ENCODE measurements at places on chromosomes 5 and 9. TPM values are rescaled to one million over a fixed set of nuclear protein-coding genes. Genes with fewer than 3 reads are reported as not detected.

IL13 gene
- total RNA-seq = 0.20 TPM

SLC45A2 gene
- not detected for total RNA-seq

NCBP1 gene
- total RNA-seq = 37.2 TPM

FOXD4 gene
- not detected for total RNA-seq

CCDC112 gene
- total RNA-seq = 3.5 TPM

WDR5 gene
- total RNA-seq = 18.4 TPM

DNA sequence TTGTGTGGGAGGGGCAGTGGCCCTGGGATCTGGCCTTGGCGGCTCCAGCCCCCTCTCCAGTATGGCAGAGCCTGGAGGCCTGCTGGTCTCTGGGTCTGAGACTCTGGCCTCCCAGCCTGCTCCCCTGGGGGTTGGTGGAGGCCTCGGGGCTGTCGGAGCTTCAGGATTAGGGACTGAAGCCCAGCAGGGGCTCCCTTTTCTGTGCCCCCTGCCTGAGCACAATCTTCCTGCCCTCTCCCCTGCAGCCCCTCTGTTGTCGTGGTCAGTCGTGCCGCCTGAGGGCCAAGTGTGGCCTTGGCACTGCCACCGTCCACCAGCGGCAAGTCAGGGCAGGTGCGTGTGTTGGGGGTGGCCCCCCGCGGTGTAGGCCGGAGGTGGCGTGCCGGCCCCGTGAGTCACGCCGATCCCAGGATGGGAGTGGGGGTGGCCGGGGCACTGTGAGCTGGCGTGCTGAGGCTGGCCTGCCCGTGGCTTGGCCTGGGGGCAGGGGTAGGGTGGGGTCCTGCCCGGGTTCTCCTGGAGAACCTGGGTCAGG is 53.6 kb downstream of the RXRA start:
- peaks cover 30% of the 10 kb centered on the region for H3K4me1 ChIP-seq
- peaks cover 2% of the 10 kb centered on the region for H3K36me3 ChIP-seq
- no peak overlapping the region for H3K4me3 ChIP-seq
- no peaks in the 10 kb centered on the region for H3K27me3 ChIP-seq

DNA sequence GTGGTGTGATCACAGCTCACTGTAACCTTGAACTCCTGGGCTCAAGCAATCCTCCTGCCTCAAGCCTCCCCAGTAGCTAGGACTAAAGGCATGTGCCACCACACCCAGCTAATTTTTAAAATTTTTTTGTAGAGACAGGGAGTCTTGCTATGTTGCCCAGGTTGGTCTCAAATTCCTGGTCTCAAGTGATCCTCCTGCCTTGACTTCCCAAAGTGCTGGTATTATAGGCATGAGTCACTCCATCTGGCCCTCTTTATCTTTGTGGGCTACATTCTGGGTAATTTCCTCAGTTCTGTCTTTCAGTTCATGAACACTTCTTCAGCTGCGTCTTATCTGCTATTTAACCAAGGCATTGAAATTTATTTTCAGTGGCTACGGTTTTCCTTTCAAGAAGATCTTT is 196.6 kb upstream of the IER5L start:
- H3K4me3 ChIP-seq = no peak overlapping the region
- H3K4me1 ChIP-seq = no peaks in the 10 kb centered on the region
- no peak overlapping the region for H3K27ac ChIP-seq
- H3K36me3 ChIP-seq = no peaks in the 10 kb centered on the region
- DNase-seq = no peak

DNA sequence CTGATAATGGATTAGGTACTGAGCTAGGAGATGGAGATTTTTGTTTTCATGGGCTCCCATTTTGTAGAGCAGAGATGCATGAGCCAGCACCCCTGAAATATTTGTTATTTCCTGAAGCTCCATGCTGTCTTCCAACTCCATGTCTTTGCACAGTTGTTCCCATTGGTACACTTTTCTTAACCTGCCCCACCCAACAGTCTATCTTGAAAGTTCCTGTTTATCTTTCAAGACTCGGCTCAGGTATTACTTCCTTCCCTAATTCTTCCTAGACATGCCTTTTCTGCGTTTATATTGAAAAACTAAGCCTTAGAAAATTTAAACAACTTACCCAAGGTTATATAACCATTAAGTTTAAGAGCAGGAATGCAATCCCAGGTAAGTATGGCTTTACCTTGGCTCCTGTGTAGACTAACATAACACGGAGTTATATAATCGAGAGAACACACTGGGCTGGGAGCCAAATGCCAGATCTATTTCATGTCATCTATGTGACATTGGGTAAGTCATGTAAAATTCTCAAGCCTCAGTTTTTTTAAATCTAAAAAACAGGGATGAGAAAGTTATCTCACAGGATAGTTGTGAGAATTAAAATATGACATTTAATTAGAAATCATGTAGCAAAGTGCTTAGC is 67.4 kb downstream of the LIX1 start:
- H3K27ac ChIP-seq = no peak overlapping the region
- H3K4me1 ChIP-seq = no peaks in the 10 kb centered on the region
- H3K27me3 ChIP-seq = peaks cover 15% of the 10 kb centered on the region
- no peak overlapping the region for H3K4me3 ChIP-seq

GRCh38 chr5:178123094-178123965 is 7.5 kb upstream of the RMND5B start:
- no peak overlapping the region for H3K4me3 ChIP-seq
- no peaks in the 10 kb centered on the region for H3K36me3 ChIP-seq
- H3K27ac ChIP-seq = peak overlapping the region; percentile 67

GRCh38 chr5:14120176-14120575 is 23.0 kb upstream of the TRIO start:
- H3K27me3 ChIP-seq = peaks cover 23% of the 10 kb centered on the region
- H3K27ac ChIP-seq = no peak overlapping the region
- no peak overlapping the region for H3K4me3 ChIP-seq
- no peaks in the 10 kb centered on the region for H3K36me3 ChIP-seq
- no peaks in the 10 kb centered on the region for H3K4me1 ChIP-seq

GRCh38 chr9:21432672-21433425 is 7.4 kb upstream of the IFNA1 start:
- no peak overlapping the region for H3K4me3 ChIP-seq
- peaks cover 58% of the 10 kb centered on the region for H3K27me3 ChIP-seq
- H3K36me3 ChIP-seq = no peaks in the 10 kb centered on the region
- no peaks in the 10 kb centered on the region for H3K4me1 ChIP-seq
- H3K27ac ChIP-seq = no peak overlapping the region
- no peak for DNase-seq

DNA sequence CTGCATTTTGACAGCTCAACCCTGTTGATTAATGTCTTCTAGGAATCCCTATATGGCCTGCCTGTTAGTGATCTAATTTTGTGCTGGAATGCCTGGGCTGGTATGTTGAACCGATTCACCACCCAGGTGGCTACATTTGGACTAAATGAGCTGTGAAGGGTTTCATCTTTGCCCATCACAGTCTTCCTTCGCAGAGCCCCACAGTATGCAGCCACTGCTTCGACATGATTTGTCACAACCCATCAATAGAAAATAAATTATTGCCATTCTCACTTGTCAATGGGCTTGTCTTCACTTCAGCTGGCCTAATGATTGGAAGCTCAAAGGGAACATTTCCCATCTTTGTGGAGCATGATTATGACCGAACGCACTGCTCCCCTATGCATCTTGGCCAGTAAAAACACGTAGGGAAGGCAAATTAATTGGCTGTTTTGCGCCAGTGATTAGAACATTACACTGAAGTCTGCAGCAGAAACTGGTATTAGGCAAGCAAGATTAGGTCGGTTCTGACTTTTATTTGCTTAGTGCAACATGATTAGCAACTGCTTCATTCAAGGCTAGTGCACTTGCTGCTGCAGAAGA is 408.5 kb downstream of the KIAA0825 start:
- peaks cover under 1% of the 10 kb centered on the region for H3K36me3 ChIP-seq
- H3K27me3 ChIP-seq = peaks cover 17% of the 10 kb centered on the region
- H3K27ac ChIP-seq = no peak overlapping the region
- H3K4me1 ChIP-seq = no peaks in the 10 kb centered on the region
- no peak overlapping the region for H3K4me3 ChIP-seq

DNA sequence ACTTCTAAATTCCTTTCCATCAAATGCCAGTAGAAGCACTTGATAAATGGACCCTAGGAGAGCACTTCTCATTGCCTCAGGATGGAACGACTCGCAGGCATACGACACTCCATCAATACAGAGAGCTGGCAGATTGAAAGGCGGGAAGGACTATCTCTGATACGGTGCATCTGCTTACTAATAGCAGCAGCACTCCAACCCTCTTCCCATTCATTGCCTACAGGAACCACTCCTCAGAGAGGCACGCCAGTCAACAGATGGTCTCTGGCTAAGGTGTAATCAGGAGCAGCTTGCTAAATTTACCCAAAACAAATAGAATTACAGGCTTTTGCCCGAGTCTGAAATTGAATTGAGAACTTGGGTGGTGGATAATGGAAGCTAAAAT is 168.1 kb downstream of the EFNA5 start:
- no peak for DNase-seq
- H3K27ac ChIP-seq = no peak overlapping the region

DNA sequence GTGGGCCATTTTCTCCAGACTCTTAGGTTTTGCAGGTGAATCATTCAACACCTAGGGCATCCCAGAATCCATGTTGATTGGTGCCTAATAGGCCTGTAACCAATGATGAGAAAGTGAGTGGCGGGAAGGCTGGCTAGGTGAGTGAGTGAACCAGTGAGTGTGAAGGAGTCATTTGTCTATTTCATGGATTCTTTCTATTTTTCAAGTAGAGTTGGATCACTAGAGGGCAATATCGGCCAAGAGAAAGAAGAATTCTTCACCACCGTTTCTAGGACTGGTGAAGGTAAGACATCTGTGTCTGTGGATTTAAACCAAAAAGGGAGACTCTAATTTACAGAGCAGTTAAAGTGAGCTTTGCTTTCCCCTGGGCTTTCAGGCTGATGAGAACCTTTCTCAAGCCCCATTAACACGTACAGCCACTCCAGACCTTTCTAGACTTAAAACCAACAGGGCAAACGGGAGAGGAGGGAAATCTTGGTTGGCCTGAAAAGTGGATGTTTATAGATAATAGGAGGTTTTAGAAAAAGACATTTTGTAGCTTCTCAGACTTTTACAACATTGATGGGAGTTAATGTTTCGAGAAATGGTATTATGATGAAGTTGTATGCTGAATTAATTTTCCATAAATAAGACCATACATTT is 114.3 kb upstream of the IL12B start:
- H3K36me3 ChIP-seq = peaks cover 3% of the 10 kb centered on the region
- H3K27ac ChIP-seq = no peak overlapping the region
- peaks cover 9% of the 10 kb centered on the region for H3K4me1 ChIP-seq
- H3K27me3 ChIP-seq = peaks cover 10% of the 10 kb centered on the region

GRCh38 chr9:15231788-15232635 is 75.0 kb downstream of the TTC39B start:
- DNase-seq = no peak
- H3K27ac ChIP-seq = no peak overlapping the region
- no peaks in the 10 kb centered on the region for H3K27me3 ChIP-seq
- no peak overlapping the region for H3K4me3 ChIP-seq

GRCh38 chr9:89388084-89388867 is 70.0 kb downstream of the SECISBP2 start:
- H3K27me3 ChIP-seq = no peaks in the 10 kb centered on the region
- peak overlapping the region; percentile 4 for H3K27ac ChIP-seq
- no peak for DNase-seq
- H3K4me1 ChIP-seq = peaks cover 2% of the 10 kb centered on the region

GRCh38 chr5:66015196-66015960 is 89.0 kb downstream of the ERBIN start:
- no peak overlapping the region for H3K4me3 ChIP-seq
- peaks cover 8% of the 10 kb centered on the region for H3K36me3 ChIP-seq
- H3K27me3 ChIP-seq = no peaks in the 10 kb centered on the region
- peaks cover 24% of the 10 kb centered on the region for H3K4me1 ChIP-seq

DNA sequence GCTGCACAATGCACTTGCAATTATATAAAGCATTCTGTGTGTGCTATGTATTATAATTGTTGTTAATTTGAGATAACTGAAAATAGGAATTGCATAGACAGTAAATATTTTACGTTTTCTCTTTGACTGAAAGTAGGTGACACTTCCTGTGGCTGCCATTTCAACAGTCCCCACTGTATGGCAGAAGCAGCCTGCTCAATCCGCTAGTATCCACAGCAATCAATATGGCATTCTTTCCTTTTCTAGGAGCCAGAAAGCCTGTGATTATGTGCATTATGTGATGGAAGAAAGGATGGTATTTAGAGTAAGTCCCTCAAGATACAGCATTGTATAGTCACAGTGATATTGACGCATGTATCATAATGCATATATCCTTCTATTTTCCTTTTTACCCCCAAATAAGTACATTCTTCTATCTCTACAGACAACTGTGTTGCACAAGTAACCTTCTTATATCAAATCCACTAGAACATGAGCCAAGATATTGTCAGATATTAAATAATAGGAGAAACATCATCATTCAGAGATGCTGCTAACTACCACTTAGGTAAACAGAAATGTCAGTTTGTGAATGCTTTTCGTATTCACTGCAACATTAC is 59.7 kb downstream of the CARTPT start:
- no peak overlapping the region for H3K4me3 ChIP-seq
- H3K27me3 ChIP-seq = peaks cover 10% of the 10 kb centered on the region
- H3K36me3 ChIP-seq = peaks cover 4% of the 10 kb centered on the region
- peaks cover 13% of the 10 kb centered on the region for H3K4me1 ChIP-seq
- no peak for DNase-seq
